ENCODE measurements at places on chromosomes 4 and X.

DNA sequence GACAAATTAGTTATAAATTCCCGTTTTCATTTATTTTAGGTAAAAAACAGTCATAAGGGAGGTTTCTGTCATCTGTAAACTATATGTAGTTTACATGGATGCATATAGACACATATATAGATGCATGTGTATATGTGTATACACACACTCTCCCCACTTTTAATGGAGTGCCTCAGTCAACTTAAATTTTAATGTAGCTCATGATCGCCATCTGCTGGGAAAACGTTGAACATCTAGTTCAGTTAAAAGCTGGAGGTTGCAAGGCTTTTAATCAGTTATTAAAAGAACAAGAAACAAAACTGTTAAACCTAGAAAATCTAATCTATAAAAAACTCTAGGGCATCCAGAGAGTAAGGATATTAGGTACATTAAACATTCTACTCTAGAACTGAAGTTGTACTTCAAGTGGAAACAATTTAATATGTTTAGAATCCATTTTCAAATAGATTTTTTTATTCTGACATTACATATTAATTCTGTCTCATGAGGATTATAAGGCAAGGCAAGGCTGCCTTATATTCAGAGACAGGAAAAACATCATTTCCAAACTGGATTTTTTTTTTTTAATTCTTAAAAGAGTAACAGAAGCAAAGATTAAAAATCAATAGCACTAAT lies 122.6 kb downstream of the SHISA3 start:
- DNase-seq: peak; percentile 48

DNA sequence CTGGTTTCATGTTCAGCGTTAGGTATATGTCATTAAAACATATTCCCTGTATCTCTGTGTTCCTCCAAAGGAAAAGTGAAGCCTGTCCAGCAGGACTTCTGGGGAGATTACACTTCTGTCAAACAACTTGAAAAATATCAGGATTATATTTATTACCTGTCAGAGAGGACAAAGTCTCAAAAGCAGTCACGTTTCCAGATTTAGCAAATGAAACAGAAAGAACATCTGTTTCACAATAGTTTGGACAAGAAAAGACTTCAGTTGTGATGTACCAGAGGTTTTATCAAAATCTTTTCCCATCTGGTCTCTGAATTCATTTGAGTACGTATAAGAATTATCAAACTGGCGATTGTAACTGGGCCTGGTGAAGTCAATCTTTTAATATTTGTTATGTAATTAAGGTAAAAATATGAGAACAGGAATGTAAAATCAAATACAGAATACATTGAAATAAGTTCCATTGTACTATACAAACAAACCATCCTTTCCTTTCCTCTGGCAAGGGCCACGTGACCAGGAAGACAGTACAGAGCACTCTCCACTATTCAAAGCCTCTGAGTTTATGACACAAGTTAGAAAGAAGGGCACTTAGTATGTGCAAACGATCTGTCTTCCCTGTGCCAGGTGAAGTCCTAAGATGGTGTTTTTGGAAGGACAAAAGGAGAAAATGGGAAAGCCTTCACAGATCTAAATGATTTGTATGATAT lies 3.2 kb downstream of the CASP3 start:
- no peak for DNase-seq

DNA sequence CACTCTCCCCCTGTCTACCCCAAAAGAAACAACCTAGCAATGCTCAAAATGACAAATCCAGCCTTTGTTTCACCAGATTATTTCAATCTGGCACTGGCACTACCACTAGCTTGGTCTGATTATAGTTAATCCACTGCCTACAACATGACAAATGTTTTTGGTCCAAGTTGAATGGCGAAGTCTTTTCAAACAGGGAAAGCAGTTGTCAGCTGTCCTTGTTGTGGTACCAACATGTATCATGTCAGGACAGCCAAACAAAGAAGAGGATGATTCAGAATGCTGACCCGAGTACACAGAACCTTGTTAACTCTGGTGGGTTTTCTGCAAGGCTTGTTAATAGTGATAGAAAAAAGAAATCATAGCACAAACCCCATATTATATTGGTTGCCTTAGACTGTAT lies 160.8 kb upstream of the ANK2 start:
- DNase-seq: no peak

GRCh38 chr4:167897116-167897515 lies 195.2 kb upstream of the ANXA10 start:
- no peak for DNase-seq

DNA sequence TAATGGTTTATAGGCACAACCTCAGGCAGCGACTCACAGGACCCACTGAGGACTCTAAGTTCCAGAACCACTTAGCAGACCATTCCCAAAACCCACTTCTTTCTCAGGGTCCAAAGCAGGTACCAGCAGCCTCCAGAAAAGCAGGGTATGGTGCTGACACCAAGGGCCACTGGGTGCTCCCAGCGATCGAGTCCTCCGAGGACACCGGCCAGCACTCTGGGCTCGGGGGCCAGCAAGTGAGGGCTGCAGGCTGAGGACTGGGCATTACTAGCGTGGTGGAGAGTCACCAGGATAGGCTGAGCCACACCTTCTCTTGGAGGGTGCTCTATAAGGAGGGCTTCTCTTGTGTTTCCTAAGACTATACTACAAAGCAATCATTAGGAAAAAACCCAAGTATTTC lies 19.3 kb downstream of the LETM1 start:
- no peak for DNase-seq

DNA sequence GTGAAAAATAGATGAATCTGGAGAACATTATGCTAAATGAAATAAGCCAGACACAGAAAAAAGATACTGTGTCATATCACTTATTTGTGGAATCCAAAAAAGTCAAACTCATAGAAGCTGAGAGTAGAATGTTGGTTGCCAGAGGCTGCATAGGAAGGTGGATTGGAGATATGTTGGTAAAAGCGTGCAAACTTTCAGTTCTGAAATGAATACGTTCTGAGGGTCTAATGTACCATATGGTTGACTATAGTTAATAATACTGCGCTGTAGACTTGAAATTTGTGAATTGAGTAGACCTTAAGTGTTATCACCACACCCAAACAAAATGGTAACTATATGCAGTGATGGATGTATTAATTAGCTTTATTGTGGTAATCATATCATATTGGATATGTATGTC lies 45.0 kb upstream of the UPRT start:
- no peak for DNase-seq

DNA sequence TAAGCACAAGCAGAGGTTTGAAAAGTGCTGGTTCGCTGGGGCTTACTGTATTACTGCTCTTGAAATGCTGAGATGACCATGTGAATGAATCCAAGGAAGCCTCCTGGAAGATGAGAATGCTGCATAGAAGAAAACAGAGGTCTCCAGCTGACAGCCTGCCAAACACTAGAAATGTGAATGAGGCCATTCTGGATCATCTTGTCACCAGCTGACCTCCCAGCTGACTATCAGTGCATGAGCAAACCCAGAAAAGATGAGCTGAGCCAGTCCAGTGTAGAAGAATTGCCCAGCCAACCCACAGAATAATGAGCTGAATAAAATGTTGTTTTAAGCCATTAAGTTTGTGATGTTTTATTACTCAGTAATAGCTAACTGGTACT lies 49.1 kb upstream of the DYNLT3 start:
- DNase-seq: no peak

DNA sequence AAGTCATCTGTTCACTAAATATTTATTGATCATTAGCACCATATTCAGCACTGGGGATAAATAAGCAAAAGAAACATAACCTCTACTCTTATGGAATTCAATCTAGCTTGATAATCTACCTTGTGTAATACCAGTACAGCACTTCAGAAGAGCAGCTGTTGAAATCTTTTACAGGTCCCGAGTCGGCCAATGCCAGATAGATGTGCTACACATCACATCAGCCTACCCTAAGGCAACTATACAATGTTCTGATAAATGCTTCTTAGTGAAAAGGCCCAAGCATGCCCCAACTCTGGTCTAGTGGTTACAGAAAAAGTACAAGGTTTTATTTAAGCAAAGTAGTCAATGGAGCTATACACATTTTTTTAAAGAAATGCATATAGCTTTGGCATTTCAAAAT lies 68.7 kb downstream of the MAPK10 start:
- DNase-seq: no peak

GRCh38 chr4:140994015-140994414 lies 139.3 kb downstream of the RNF150 start:
- no peak for DNase-seq

DNA sequence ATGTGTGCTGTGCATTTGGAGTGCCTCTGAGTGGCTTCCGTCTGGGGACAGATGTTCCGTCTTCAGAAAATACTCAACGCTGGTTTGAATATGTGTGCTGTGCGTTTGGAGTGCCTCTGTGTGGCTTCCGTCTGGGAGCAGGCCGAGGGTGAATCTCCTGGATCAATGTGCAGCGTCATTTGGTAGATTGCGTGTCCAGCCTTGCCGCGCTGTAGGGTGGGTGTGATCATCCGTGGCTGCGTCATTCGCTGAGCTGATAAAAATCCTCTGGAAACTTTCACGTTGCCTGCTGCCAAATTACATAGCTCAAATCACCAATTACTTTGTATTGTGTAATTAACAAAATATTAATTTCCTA lies 12.1 kb downstream of the UVSSA start:
- no peak for DNase-seq

DNA sequence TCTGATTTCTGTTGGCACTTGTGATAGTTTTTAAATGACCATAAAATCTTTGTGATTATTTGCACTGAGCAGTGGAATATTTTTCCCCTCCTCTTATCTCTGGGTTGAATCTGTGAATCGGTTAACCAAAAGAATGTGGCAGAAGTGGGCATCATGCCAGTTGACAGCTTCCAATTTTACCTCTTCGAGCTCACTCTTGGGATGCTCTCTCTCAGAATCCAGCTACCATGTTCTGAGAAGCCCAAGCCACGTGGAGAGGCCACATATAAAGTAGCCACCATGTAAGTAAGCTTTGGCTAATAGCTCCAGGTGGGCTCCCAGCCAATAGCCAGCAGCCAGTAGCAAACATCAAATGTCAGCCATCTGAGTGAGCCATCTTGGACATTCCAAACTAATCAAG lies 12.9 kb upstream of the WDR19 start:
- no peak for DNase-seq

GRCh38 chrX:13719192-13719856 lies 15.1 kb downstream of the TRAPPC2 start:
- no peak for DNase-seq

GRCh38 chr4:133096972-133097371 lies 52.1 kb upstream of the PCDH10 start:
- no peak for DNase-seq

- DNase-seq: peak; percentile 2
These were observed 37.8 kb upstream of the SLC9A7 start for GRCh38 chrX:46796574-46797191.

DNA sequence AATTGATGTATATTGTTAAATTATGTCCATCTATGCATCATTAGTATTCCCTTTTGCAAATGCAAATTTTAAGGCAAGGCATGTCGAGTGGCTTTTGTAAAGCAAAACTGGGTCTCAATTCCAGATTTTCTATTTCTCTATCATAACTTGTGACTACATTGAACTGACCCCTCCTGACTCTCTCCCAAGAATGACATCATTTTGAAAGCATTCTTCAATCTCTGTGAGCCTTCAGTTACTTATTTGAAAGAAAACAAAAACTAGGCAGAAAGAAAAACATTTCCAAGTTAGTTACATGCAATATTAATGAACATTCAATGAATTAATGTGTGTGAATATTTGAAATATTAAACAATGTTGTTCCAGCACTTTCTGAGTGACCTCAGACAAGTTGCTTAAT lies 314.3 kb upstream of the CLNK start:
- DNase-seq: no peak

DNA sequence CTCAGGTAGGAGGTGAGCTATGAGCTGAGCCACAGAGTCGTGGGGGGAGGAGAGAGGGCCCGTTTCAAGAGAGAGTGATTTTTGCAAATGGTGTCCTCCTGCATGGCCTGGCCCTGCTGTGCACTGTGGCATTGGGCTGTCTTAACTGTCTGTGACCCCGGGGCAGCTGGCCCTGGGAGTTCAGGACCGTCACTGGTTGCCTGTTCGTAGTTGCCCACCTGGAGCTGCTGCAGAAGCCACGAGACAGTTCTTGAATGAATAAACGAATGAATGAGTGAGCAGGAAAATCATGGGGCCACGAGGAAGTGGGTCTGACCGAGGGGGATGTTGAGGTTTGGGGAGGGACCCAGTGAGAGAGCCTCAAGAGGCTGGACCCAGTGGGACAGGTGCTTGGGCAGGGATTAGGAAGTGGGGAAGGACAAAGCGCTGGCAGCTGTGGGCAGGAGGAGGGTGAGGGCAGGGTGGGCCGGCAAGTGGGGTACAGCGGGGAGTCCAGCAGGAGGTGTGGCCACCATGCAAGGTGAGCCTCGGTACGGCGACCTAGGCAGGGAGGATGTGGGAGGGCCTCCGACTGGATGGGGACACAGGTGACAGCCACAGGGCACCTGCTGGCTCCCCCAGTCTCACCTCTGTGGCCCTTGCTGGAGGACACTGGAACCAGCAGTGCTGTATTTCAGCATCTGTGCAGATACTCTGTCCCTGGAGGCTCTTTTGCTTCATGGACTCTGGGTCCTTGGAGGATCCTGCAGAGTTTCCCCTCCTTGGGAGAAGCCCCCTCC lies 10.2 kb downstream of the RGS12 start:
- no peak for DNase-seq

Data from SW 1271 (cell line).